ENCODE measurements at places on chromosomes 6 and 20.

DNA sequence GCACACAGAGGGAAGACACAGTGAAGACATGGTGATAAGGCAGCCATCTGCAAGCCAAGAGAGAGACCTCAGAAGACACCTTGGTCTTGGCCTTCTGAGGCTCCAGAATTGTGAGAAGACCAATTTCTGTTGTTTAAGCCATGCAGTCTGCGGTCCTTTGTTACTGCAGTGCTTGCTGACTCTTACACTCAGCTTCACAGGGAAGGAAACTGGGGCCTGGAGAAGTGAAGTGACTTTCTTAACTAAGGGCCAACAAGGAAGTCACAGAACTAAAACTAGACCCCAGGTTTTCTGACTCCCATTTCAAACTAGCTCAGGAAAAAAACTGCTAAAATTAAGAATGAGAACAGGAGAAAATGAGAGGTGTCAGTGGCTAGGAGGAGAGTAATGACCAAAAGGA lies 74.3 kb downstream of the TNFRSF21 start:
- no peak for DNase-seq

DNA sequence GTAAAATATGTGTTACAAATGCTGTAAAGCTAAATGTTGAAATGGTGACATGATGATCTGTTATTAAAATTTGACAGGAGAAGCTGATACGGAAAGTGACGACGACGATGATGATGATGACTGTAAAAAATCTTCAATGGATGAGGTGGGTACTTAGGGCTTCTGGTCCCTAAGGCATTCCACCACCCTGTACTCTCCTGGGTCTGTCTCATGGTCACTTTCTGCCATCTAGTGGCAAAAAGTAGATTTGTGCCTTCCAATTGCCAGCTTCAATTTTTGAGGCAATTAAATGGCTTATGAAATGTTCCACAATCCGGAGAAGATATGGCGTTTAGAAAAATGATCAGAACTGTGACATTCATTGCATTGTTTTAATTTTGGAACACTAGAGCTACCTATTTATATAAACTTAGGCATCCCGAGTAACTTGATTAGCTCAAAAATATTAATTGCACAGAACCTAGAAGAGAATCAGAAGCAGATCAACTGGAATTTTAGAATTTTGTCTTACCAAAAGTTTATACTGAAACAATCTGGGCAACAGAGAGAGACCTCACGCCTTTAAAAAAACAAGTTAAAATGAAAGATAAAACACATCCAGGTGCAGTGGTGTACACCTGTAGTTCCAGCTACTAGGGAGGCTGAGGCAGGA lies 346.5 kb upstream of the PLCB4 start:
- peak; percentile 38 for DNase-seq

GRCh38 chr6:14083751-14084150 lies 33.8 kb upstream of the CD83 start:
- DNase-seq: no peak

- no peak for DNase-seq
Observed at GRCh38 chr6:21051777-21052176, 517.5 kb downstream of the CDKAL1 start.

DNA sequence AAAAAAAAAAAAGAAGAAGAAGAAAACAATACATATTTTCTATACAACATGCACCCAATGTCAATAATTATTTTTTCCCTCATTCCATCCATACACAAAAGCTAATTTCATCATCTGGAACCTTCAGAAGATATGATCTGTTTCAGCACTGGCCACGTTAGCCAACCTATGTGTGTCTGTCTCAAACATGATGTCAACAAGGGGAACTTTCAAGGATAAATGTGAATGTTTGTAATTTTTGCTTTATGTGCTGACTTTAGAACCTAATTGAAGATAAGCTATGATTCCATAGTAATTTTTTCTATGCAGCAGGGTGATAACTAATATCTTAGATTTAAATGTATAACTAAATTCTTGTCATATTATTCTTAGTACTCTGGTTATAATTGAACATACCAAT lies 37.9 kb downstream of the IPCEF1 start:
- no peak for DNase-seq

- no peak for DNase-seq
Observed at GRCh38 chr6:83038246-83038645, 27.4 kb downstream of the UBE3D start.

Measured in NCI-H2081 treated with DMSO at 0.1 percent for 48 hours (cell line).